ENCODE measurements at places on chromosomes 6 and 20. TPM values are rescaled to one million over a fixed set of nuclear protein-coding genes. Genes with fewer than 3 reads are reported as not detected.

PNPLA1 gene
- polyA plus RNA-seq = 2.5 TPM

ZFP64 gene
- 19.8 TPM for polyA plus RNA-seq

PLEKHG1 gene
- 35.3 TPM for polyA plus RNA-seq

RBM24 gene
- polyA plus RNA-seq = 1.2 TPM

OOEP gene
- not detected for polyA plus RNA-seq

COX4I2 gene
- polyA plus RNA-seq = 3.1 TPM

PTPRT gene
- polyA plus RNA-seq = 0.56 TPM

UBR2 gene
- polyA plus RNA-seq = 30.7 TPM

RBPJL gene
- polyA plus RNA-seq = not detected

SGK2 gene
- 38.4 TPM for polyA plus RNA-seq

C6orf120 gene
- 42.8 TPM for polyA plus RNA-seq

GRCh38 chr20:46974669-46975434 lies 80.2 kb downstream of the EYA2 start:
- DNase-seq = no peak

DNA sequence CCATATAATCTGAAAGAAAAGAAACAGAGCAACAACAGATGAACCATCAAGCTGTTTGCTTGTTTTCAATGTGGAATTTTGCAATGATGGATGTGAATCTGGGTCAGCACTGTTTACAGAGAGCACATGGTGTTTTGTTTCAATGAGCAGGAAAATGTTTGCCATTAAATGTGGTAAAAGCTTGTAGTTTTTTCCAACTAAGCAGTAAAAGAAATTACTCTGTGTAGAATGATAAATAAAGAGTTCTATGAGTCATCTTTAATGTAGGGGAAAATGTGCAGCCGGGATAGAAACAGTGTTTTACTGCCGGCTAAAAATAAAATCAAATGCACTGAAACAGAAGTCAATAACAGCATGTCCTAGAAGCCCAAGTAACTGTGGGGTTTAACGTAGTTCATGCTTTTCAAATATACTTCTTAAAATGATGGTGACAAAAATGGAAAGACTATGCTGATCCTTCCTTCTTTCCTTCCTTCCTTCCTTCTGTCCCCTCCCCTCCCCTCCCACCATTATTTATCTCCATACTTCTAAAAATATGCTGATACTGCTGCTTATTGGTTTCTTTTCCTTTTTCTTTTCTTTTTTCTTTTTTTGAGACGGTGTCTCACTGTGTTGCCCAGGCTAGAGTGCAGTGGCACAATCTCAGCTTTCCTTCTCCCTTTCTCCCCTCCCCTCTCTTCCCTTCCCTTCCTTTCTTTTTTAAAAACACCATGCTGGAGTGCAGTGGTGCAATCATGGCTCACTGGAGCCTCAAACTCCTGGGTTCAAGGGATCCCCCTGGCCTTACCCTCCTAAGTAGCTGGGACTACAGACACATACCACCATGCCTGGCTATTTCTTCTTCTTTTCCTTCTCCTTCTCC lies 6.3 kb upstream of the NAA20 start:
- DNase-seq = peak; percentile 84

- no peak for DNase-seq
These were observed 23.1 kb downstream of the TRIM27 start for GRCh38 chr6:28900577-28901256.

DNA sequence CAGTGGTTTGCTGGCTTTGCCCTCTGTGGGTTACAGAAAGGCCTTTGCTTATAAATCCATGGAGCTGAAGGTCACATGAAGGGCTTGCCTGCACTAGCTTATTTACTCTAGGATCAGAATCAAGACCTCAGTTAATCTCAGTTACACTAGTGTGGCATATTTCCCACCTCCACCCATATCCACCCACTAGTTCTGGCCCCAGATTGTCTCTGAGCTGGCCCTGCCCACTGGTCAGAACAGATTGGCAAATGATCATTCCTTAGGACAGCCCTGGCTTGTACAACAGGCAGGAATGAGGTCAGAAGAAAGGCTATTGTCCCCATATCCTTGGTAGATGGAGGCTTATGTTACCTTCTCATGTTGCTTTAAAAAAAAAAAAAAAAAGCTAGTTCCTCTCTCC lies 33.3 kb upstream of the SASH1 start:
- DNase-seq = no peak

GRCh38 chr20:22815603-22816315 lies 219.4 kb upstream of the SSTR4 start:
- DNase-seq = no peak

- no peak for DNase-seq
These were observed 917.8 kb upstream of the ADGRB3 start for GRCh38 chr6:67717281-67717680.

DNA sequence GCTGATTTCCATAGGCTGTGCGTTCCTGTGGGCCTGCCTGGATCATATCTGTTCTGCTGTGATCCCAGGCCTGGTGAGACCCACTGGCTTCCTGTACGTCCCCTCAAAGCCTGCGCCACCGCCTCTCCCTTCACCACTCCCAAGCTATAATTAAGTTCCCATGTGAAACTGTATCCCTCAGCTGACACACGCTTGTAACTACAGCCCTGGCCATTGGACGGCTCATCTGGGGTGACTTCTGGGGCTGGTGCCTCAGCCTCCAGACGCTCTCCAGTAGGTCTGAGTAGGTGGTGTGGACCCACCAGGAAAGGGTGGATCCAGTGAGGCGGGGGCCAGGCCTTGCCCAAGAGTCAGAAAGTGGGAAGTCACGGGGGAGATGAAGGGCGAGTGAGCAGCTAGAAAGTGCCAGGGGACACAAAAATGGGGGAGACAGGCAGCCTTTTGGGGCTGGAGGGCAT lies 21.0 kb downstream of the PPARD start:
- peak; percentile 73 for DNase-seq

DNA sequence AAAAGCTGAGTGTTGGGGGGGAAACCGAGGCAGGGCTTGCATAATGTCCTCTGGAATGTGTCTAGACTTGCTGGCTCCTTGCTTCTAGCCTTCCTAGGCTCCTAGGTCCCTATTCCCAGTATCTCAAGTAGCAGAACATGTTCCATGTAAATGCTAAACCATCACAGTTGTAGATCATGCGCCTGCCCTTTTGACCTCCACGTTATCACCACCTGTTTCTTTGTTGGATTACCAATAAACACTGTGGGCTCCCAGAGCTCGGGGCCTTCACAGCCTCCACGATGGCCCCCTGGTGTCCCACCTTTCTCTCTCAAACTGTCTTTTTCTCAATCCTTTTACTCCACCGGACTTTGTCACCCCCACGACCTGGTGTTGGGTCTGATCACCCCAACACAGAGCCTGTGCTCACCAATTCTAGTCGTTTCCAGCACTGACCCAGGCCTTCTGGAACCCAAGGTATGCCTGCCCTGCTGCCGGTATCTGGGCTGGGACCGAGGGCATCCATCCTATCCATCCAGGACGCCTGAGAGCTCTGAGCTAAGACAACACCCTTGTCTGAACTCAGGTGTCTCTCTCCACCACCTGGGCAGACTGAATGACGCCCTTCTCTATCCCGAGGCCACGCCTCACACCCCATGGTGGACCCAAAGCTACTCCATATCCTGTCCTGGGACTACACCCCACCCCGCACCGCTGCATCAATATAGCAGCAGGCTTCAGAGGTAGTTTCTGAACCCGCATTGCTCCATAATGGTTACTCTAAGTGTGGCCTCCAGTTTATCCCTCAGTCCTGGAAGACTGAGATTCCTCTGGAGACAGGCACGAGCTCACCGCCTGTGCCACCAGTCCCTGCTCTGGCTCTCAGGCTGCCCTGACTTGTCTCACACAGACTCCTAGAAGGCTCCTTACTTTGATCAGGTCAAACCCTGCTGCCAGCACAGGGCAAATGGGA lies 9.3 kb upstream of the PRR18 start:
- no peak for DNase-seq

DNA sequence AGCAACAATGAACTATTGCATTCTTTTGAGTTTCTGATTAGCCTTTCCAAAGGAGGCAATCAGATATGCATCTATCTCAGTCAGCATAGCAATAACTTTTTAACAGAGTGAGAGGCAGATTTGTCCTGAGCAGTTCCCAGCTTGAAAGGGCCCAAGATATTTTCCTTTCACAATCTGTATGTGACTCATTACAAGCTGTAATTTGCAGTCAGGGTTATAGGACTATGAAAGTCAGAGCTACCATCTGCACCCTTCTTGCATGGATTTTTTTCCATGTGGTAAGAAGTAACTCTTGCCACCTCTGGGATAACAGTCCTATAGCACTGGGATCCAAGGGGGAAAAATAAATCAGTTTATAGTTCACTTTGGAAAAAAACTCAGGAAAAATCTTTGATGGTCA lies 318.2 kb upstream of the RGS17 start:
- no peak for DNase-seq

- DNase-seq = no peak
These were observed 26.8 kb downstream of the MYT1 start for GRCh38 chr20:64191002-64191401.

DNA sequence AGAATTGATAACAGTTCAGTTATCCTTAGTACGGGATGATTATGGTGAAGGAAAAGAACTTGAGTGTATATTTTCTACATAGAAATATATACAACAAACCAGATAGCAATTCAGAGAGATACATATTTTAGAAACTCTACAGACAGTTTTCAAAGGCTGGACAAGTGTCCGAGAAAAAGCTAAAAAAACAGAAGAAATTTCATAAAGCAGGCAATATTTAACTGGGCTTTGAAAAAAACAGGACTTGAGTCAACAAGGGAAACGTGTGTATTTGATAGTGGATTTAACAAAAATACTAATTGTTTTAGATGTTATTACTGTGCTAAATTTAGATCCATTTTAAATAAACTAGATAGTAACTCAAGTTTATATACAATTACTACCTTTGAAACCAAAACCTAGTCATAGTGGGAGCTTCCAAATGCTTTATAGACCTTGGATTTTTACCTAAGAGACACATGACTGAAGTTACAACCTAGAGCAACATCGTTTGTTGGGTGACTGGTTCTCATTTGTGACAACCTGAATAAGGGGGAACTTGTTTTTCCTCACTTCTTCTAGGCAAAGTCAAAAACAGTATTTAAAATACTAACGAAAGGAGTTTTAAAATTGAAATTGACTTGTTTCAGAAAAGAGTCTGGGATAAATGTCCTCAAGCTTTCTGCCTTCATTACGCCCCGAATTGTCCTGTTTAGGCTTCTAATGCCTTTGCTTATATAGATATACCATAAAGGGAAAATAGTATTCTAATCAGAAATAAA lies 116.7 kb upstream of the PRSS16 start:
- DNase-seq = no peak

GRCh38 chr6:139903411-139904157 lies 529.1 kb upstream of the CITED2 start:
- no peak for DNase-seq

DNA sequence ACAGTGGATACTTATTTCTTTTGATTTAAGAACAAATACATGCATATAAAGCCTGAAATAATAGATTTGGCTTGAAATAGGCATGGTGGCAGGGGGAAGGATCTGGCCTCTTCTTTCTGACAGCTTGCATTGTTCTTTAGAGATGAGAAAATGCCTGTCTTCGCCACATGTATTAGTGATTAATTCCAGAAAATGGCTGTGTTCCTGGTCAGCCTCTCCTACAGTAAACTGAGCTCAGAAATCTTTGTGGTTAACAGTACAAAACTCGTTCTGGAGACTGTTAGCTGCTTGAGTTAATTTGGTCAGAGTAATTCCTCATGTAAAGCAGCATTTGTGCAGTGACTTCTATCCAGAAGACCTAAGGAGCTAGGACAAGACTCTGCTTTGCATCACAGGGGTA lies 151.5 kb downstream of the EYA4 start:
- DNase-seq = no peak

DNA sequence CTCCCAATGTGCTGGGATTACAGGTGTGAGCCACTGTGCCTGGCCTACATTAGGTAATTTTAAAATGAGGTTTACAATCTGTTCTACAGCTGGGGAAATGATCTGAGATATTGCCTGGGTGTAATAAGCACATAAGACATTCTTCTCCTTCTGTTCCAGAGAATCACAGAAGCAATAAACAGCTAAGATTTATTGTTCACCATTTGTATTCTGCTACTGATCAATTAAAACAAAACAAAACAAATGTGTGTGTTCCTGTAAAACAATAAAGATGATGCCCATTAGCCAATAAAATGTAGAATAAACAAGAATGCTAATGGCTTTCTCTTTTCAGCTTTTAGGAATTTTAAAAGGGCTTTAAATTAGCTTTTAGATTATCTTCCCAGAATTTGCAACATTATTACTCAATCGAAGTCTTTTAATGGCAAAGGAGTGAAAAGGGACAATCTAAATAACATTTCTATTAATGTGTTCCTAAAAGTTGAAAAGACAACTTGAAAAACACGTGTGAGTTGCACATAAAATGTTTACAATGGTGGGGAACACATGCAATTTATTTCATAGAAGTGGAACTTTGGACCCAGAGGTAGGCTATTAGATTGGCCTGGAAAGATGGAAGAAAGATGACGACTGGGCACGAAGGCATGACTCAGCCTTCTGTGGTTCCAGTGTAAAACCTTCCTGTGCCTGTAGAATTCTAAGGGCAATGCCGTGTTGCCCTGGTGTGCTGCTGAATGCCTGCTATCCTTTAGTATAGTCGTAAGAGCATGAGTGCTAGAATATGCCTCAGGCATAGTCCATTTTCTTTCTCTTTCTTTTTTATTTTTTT lies 29.0 kb upstream of the DEK start:
- no peak for DNase-seq

- no peak for DNase-seq
These were observed 8.1 kb downstream of the TFAP2B start for GRCh38 chr6:50826803-50827202.

- DNase-seq = no peak
These were observed 104.7 kb downstream of the CEBPB start for GRCh38 chr20:50295345-50295744.

DNA sequence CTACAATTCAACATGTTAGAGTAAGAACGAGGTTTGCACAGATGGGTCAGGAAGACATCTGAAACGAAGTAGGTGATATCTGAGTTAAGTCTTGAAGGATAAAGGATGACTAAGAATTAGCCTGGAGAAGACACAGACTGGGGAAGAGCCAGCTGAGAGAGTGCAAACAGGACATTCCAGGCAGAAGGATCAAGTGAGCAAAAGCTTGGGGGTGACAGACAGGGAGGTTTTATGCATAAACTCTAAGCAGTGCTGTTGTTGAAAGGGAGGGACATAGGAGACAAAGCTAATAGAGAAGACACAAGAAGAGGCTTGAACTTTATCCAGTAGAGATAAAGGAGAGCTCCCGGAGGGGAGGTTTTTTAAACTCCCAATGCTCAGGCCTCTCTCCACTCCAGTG lies 15.0 kb upstream of the ETV7 start:
- no peak for DNase-seq

GRCh38 chr20:23637282-23638221 lies at the start of gene CST3:
Gene CST3 (minus strand): TSS chr20:23637955. CDS start chr20:23637862, 93 bp downstream.
- peak; percentile 84 for DNase-seq

DNA sequence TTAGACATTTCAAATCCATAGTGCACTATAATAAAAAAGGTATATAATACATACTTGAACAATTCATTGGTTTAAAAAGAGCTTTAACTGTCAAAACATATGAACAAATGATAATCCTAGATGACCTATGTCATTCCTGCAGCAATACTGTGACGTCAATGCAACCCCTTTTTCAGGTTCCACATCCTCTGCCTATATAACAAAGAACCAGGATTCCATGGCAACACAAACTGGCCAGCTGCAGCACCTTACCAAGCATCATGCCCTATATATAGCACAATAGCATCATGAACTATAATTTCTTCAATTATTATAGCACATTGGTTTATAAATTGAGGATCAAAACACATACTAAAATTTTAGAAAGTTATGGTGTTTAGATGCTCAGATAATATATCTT lies 578 bp upstream of the PTCHD4 start:
- DNase-seq = no peak

GRCh38 chr20:49483018-49483695 lies 689 bp upstream of the KCNB1 start:
- no peak for DNase-seq

- DNase-seq = no peak
These were observed 368.0 kb downstream of the TBC1D32 start for GRCh38 chr6:120966321-120966720.

Data from renal pelvis (tissue), 12 donors.